ENCODE measurements at places on chromosomes 16 and 17. TPM values are rescaled to one million over a fixed set of nuclear protein-coding genes. Genes with fewer than 3 reads are reported as not detected.

The RCVRN gene
- not detected for total RNA-seq

The ITPRIPL2 gene
- 7.3 TPM for total RNA-seq

The HLF gene
- total RNA-seq = 5.3 TPM

The DDX28 gene
- 13.8 TPM for total RNA-seq

The TUBG2 gene
- total RNA-seq = 21.0 TPM

The HID1 gene
- not detected for total RNA-seq

The KRT32 gene
- 0.05 TPM for total RNA-seq

The KRTAP1-5 gene
- 5.7 TPM for total RNA-seq

The C16orf46 gene
- not detected for total RNA-seq

The PDE6G gene
- not detected for total RNA-seq

The IGF2BP1 gene
- 1.6 TPM for total RNA-seq

The GRAP gene
- total RNA-seq = 0.07 TPM

The CA5A gene
- total RNA-seq = not detected

The PRAC1 gene
- total RNA-seq = not detected

The SPATA2L gene
- total RNA-seq = 10.9 TPM

The KCNJ16 gene
- total RNA-seq = not detected

All from M059J (cell line).